Left lobe of liver (tissue), 2 donors: ENCODE measurements at places on chromosomes 5 and 9. TPM values are rescaled to one million over a fixed set of nuclear protein-coding genes. Genes with fewer than 3 reads are reported as not detected.

DNA sequence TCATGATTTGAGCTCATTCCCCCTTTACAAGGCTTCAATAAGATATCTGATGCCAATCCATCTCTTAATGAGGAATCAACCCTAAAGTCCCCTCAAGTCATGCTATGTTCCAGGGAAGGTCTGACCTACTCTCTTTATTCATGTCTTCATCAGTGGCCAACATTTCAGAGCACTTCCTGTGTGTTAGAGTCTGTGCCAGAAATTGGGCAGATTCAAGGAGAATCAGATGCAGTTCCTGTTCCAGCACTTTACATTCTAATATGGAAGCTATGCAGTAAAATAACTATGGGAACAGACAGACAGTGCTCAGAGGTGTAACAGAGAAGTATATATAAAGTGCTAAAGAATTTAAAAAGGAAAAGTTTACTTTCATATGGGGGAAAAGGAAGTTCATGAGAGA lies 193.4 kb upstream of the NR4A3 start:
- DNase-seq: no peak

DNA sequence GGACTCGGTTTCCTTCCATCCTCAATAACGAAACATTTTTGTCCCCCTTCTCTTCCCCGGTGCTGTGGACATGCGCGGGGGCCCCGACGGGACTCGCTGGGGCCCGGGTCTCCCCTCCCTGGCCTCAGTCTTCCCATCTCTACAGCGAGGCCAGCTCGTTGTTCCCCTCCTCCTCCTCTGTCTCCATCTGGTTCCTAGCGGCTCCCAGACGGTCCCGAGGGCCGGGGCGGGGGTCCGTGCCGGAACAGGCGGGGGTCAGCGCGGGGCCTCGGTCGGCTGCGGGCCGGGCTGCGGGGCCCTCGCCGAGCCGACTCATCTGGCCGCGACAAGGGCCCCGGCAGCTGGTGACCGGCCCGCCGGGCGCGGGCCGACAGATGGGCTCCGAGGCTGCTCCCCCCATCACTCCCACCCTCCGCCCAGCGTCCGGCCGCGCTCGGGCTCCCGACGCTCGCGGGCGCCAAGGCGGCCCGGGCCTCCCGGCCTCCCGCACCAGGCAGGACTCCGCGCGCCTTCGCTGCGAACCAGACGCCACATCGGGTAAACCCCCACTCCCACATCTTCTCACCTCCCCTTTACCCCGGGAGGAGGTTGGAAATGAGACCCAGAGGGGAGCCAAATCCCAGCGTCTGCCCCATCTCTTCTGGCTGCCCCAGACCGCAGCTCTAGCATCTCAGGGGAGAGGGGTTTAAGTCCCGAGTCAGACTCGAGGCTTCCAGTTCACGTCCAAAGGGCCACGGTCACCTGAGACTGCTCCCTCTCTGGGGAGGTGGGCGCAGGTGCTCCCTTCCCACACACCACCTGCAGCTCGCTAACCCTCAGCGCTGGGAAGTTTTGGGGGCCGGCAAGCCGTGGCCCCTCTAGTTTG lies 8.1 kb downstream of the BARHL1 start:
- no peak for DNase-seq

Gene GPR151
- total RNA-seq: not detected

DNA sequence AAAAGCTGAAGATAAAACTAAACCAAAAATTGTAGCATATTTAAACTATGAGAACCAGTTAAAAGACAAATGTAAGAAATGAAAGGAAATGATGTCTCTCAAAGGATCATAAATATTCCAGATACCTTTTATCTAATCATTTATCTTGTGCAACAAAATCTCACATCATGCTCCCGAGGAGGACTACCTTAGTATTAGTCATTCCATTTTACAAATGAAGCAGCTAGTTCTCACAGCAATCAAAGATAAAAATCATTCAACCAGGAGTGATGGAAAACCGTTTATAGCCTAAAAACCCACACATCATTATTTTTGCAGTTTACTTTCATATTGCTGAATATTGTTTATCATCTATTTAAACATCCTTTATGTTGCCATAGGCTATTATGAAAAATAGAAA lies 190.0 kb downstream of the CDH12 start:
- no peak for DNase-seq
